CD8-positive, alpha-beta memory T cell (primary cell): ENCODE measurements at places on chromosomes 12 and 14.
A peak's percentile ranks its signal among the peaks of the same experiment; 100 is the strongest.

- no peak for DNase-seq
These were observed 1.0 kb downstream of the PCNX1 start for GRCh38 chr14:70907996-70908934.

DNA sequence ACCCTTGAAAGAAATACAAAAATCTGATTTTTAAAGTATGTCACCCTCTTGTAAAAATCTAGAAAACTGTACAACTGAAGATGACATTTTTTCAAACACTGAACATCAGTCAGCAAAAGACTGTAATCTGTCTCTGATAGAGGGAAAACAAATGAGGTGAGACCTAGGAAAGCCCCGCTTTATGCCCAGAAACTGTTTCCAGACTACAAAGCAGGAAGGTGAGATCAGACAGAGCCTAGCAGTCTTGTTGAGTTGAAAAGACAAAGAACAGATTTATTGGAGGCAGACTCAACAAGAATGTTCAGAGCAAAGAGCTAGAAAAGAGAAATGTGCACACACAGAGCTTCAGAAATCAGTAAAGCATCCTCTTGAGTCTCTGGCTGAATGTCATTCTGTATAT, 873.6 kb downstream of the LRFN5 start:
- DNase-seq, result no peak

- DNase-seq, result no peak
These were observed 21.5 kb upstream of the FAM181A start for GRCh38 chr14:93905623-93906022.

GRCh38 chr12:12180136-12180535, 86.7 kb downstream of the LRP6 start:
- no peak for DNase-seq

- no peak for DNase-seq
These were observed 84.7 kb downstream of the SLC41A2 start for GRCh38 chr12:104873374-104873773.

- DNase-seq, result peak; percentile 62
These were observed 3.2 kb upstream of the ZNF839 start for GRCh38 chr14:102316338-102316742.

- DNase-seq, result peak; percentile 43
These were observed 8.5 kb upstream of the PRKAB1 start for GRCh38 chr12:119659289-119659897.

DNA sequence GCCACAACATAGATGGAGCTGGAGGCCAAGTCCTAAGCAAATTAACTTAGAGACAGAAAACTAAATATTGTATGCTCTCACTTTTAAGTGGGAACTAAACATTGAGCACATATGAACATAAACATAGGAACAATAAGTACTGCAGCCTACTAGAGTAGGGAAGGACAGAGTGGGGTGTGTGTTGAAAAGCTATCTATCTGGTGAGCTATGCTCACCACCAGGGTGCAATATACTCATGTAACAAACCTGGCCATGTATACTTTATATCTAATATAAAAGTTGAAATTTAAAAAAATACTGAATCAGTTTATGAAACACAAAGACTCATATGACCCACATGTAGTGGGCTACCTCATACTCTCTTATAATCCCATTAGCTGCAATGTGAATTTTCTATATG, 1305.0 kb downstream of the LRFN5 start:
- no peak for DNase-seq

- DNase-seq, result no peak
These were observed 213.9 kb downstream of the PHETA1 start for GRCh38 chr12:111155020-111155419.

DNA sequence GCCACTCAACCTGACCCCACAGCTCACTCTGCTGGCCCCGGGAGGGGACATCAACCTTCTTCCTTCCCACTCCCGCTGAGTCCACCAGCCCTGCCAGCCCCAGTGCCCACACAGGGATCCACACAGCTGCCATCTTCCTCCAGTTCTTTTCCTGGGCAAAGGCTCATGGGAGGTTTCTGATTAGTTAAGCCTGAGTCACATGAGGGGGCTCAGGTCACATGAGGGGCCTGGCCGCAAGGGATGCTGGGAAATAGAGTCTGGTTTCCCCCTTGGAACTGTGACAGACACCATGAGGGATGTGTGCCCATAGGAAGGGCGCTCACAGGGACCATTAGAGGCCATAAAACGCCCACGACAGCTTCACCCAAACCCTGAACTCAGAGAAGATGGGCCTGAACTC, 228.7 kb upstream of the SFSWAP start:
- DNase-seq, result no peak

DNA sequence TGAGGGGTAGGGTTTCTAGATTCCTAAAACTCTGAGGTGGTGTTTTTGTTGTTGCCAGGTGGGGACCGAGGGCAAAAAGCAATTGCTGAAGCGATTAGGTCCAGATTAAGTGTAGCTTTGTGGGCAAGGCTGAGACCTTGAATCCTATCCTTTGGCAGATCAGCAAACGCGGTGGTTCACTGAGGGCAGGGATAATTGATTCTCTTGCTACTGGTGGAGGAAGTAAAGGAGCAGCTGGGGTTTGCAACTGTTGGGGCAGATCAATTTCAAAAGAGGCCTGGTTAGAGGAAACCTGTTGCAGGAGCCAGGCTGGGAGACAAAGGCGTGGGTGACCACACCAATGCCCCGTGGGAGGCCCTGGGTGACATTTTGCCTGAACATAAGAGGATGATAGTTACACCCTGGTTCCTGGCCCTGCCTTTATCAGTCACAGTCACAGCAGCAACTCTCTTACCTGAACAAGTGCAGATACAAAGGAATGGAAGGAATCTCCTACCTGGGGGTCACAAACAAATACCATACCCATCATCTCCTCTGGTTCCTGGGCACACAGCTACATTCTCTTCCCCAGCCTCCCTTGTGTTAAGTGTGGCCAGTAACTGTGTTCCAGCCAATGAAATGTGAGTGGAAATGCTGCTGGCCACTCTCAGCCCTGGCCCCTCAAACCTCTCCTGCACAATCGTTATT, 43.3 kb upstream of the RASSF3 start:
- DNase-seq, result no peak

GRCh38 chr12:86138770-86139169, 117.4 kb downstream of the MGAT4C start:
- no peak for DNase-seq

DNA sequence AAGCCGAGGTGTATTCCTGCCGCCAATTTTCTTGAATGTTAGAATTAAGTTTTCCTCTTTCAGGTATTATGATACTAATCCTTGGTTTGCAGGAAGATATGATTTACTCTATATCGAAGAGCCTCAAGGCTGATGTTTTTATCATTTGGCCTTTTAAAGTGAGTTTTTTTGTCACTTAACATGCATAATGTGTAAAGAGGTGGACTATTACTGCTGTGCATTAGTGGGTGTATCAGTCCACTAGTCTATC, 11.1 kb upstream of the TMPO start:
- DNase-seq, result no peak

- DNase-seq, result no peak
These were observed 75.2 kb upstream of the DNM1L start for GRCh38 chr12:32603858-32604257.

GRCh38 chr12:50524621-50525020, 19.8 kb downstream of the DIP2B start:
- DNase-seq, result no peak

DNA sequence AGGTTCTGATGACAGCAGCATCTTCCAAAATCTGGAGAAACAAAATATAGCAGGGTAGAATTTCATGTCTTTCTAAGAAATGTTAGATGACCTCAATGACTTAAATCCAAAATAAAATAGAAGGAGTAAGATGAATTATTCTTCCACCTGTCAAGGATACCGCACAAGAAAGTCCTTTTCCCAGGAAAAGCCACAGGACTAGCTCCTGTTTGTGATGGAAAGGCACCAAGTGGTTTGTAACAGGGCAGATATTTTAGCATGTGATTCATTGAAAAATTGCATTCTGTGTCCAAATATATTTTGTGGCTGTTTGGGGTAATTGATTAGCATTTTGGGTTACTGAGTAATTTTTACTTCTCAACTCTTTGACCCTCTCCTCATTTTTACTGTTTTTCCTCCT, 2.7 kb downstream of the CD163L1 start:
- DNase-seq, result no peak

GRCh38 chr14:65958664-65959562, 527.3 kb upstream of the CCDC196 start:
- DNase-seq, result no peak

DNA sequence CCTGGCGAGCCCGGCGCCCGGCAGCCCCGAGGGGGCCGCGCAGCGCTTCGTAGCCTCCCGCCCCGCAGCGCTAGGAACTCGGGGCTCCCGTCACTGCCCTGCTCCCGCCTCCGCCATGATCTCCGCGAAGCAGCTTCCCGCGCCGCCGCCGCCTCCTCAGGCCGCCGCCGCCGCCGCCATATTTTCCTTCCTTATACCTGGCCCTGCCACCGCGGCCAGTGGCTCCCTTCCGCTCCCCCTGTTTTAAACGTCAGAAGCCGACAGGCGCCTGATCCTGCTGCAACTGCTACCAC, 286 bp downstream of the PPP4R3A start:
- no peak for DNase-seq

DNA sequence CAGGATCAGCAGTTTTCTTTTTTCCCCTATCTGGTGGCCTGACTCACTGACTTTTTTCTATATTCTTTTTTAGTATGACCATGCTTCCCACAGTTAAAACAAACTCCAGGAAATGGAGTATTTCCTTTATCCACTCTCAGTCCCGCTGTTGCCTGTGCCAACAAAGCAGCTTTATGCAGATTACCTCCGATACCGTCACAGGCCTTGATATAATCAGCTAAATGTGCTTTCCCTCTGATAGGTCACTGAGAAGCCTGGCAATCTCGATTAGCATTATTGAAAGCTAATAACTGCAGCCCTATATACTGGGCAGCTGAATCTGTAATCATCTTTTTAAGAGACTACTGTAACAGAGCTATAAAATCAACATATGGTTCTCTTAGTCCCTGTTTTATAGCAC, 243.6 kb downstream of the KIF21A start:
- DNase-seq, result no peak

DNA sequence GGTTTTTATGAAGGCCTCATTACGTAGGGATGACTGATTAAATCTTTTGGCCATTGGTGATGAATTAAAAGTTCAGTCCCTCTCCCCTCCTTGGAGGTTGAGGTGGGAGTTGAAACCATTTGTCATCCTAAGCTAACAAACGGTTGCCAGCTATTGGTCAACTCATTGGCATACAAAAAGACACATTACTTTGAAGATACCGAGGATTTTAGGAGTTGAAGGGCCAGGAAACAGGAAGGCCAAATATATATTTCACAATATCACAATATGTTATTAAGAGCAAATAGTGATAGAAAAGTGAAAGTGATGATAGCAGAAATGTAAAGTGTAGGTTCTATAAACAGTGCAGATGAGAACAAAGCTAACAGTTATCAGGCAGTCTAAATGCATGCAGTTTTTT, 24.4 kb downstream of the RCOR1 start:
- no peak for DNase-seq

DNA sequence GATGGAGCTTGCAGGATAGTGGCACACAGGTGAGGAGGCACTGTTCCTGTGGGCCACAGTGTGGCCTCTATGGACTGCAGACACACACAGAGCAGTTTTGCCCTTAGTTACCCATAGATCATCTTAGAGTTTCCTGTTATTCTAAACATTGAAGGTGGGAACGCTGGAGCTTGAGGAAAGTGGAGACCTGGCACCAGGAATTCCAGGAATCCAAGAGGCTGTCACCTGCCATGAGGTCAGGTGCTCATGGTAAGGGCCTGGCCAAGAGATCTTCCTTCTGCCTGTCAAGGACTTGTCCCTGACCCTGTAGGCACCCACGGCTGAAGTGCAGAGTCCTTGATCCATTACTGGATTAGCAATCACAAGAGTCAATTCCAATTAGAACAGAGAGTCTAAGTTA, 65.2 kb upstream of the ACTN1 start:
- DNase-seq, result no peak
